Mesothelial cell of epicardium (in vitro differentiated cells): ENCODE measurements at places on chromosomes 7 and 10.

DNA sequence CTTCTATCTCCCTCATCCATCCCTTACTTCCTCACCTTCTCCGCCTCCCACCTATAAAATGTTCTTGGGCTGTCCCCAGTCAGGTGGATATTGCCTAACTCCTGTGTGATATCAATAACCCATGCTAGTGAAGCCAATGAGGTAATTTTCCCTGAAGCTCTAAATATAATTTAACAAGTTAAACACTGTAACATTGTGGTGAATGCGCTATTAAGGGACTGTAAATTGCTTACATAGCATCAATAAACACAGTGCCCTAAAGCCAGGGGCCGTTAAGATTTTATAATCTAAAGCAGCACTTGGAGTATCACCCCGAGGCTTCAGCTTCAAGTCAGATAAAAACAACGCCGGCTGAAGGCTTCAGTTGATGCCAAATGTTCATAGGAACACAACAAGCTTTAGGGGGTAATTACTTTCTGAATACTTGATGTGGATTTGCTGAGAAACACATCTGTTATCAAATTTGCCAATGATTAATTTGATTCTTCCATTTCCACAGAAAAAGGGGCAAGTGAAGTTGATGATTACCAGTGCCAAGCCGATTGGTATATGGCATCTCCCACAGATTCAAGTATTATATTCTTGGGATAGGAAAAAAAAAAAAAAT lies 138.4 kb downstream of the CREB5 start:
- H3K4me3 ChIP-seq, result no peak overlapping the region
- DNase-seq, result no peak
- H3K4me1 ChIP-seq, result peaks cover 14% of the 10 kb centered on the region
- H3K27ac ChIP-seq, result no peak overlapping the region

GRCh38 chr7:147664541-147664940 lies 926.0 kb upstream of the C7orf33 start:
- peaks cover 3% of the 10 kb centered on the region for H3K27me3 ChIP-seq
- no peak overlapping the region for H3K4me3 ChIP-seq
- no peaks in the 10 kb centered on the region for H3K4me1 ChIP-seq
- no peaks in the 10 kb centered on the region for H3K36me3 ChIP-seq
- no peak for DNase-seq
- no peak overlapping the region for H3K27ac ChIP-seq

- H3K27ac ChIP-seq, result no peak overlapping the region
- no peak overlapping the region for H3K4me3 ChIP-seq
- no peak for DNase-seq
- H3K27me3 ChIP-seq, result peaks cover 2% of the 10 kb centered on the region
- H3K36me3 ChIP-seq, result peaks cover 1% of the 10 kb centered on the region
Measured at GRCh38 chr7:141387521-141388217, 163.5 kb upstream of the AGK start.

- no peak overlapping the region for H3K4me3 ChIP-seq
- DNase-seq, result no peak
- H3K4me1 ChIP-seq, result peaks cover 33% of the 10 kb centered on the region
- peaks cover 5% of the 10 kb centered on the region for H3K36me3 ChIP-seq
- no peaks in the 10 kb centered on the region for H3K27me3 ChIP-seq
Measured at GRCh38 chr7:123714296-123715080, 34.3 kb downstream of the WASL start.

DNA sequence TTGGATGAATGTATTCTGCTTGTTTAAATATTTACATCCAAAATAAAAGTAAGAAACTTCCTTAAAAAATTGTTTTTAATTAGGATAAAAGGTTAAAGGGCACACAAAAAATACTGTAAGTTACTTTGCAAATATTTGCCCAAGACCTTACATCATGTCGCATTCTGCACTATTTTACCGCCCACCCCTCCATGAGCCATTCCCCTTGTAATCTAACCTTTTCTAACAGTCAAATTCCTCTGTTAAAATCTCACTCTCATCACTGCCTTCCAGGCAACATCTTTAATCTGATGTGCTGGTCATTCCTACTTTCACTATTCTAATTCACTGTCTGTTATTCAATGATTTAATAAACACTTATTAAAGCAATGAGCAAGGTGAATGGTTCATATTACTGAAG lies 23.2 kb downstream of the TSPAN12 start:
- H3K27ac ChIP-seq, result no peak overlapping the region
- peaks cover 31% of the 10 kb centered on the region for H3K36me3 ChIP-seq
- no peaks in the 10 kb centered on the region for H3K27me3 ChIP-seq
- peaks cover 2% of the 10 kb centered on the region for H3K4me1 ChIP-seq
- no peak overlapping the region for H3K4me3 ChIP-seq
- DNase-seq, result no peak

DNA sequence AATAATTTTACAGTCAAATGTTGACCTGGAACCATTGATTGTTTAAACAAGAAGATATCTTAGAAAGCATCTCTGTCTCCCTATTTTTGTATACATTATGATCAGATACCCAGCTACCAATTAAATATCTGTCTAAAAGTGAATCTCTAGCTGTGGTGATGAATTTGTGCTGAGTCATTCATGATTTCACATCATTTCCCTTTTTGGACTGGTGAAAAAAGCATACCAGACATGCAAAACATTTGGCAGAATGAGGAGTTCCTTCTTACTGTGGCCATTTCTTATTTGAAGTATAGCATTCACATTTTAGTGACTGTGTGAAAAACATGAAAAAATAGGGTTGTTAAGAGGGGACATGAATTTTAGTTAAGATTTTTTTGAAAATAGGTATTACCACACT lies 98.0 kb upstream of the GATA3 start:
- H3K27me3 ChIP-seq, result no peaks in the 10 kb centered on the region
- no peak overlapping the region for H3K27ac ChIP-seq
- peaks cover 6% of the 10 kb centered on the region for H3K4me1 ChIP-seq
- H3K4me3 ChIP-seq, result no peak overlapping the region

- H3K27ac ChIP-seq, result no peak overlapping the region
- H3K27me3 ChIP-seq, result no peaks in the 10 kb centered on the region
- H3K4me1 ChIP-seq, result peaks cover 16% of the 10 kb centered on the region
- no peak overlapping the region for H3K4me3 ChIP-seq
- DNase-seq, result no peak
Measured at GRCh38 chr10:10609379-10609955, 408.2 kb upstream of the CELF2 start.

- no peak overlapping the region for H3K4me3 ChIP-seq
- no peak for DNase-seq
- H3K36me3 ChIP-seq, result peaks cover 5% of the 10 kb centered on the region
- no peak overlapping the region for H3K27ac ChIP-seq
- H3K27me3 ChIP-seq, result no peaks in the 10 kb centered on the region
- peaks cover 36% of the 10 kb centered on the region for H3K4me1 ChIP-seq
Measured at GRCh38 chr10:55378196-55378595, 577.2 kb upstream of the PCDH15 start.

GRCh38 chr10:3832022-3832786 lies 47.2 kb upstream of the KLF6 start:
- H3K4me3 ChIP-seq, result no peak overlapping the region
- DNase-seq, result no peak
- no peak overlapping the region for H3K27ac ChIP-seq
